Ureter (tissue), 1 donor: ENCODE measurements at places on chromosomes 11 and 22. TPM values are rescaled to one million over a fixed set of nuclear protein-coding genes. Genes with fewer than 3 reads are reported as not detected.

- no peak for DNase-seq
Measured at GRCh38 chr11:128776424-128777284, 82.8 kb downstream of the FLI1 start.

- DNase-seq: peak; percentile 26
Measured at GRCh38 chr11:130471731-130472433, 23.4 kb downstream of the ADAMTS15 start.

- no peak for DNase-seq
Measured at GRCh38 chr22:20138417-20138738, 6.8 kb downstream of the ZDHHC8 start.

DNA sequence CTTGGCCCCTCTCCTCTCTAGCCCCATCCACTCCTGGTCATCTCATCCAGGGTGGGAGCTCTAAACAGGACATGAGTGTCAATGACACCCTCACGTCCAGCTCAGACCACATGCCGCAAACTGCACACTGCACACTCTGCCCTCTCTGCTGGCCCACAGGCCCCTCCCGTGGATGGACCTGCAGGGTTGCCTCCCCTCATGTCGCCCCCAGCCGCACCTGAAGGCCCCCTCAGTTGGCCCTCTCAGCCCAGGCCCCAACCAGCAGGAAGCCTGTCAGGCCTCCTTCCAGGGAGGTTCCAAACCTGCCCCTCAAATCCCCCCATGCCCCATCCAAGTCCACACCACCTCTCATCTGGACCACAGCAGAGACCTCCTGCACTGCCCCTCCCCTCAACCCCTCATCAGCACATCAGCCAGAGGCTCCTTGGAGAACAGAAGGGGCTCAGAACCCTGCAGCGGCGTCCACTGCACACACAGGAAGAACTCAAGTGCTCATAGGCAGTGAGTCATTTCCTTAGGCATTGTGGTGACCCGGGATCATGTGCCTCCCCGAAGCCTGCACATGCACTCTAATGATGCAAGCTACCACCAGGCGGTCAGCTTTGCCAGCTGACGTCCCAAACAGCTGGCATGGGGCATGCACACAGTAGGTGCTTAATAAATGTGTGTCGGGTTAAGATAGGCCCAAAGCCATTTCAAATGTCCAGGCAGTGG lies 12.9 kb upstream of the CDKN1C start:
- DNase-seq: peak; percentile 78

- DNase-seq: no peak
Measured at GRCh38 chr11:106331176-106331575, 253.7 kb downstream of the AASDHPPT start.

The SCGB1D2 gene
- total RNA-seq: not detected

DNA sequence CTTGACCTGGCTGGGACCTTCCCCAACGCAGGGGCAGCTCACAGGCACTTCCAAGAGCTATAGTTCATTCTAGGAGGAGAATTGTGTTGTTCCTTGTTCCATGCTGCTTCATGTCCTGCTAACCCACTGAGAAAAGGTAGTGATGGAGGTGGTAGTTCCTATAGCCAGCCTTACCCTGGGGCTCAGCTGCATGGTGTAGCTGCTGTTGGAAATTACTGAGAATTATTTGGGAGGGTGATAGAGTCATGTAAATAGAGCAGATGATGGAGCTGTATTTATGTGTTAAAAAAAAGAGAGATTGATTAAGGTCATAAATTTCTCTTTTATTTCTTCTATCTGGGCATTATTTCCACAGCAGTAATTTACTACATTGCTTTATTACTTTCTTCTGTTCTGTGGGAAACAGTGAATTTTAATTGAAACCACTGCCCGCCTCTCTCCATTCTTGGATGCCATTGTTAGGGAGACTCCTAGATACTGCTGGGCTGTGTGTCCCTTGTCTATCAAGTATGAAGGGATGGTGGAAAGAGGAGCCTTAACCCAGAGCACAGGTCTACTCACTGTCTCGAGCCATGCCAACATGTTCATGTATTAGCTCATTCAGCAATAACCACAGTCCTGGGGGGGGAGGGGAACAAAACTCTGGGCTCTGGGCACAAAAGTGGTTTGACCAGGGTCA lies 309.2 kb downstream of the FAT3 start:
- DNase-seq: no peak

GRCh38 chr11:20933086-20933485 lies 263.7 kb downstream of the NELL1 start:
- no peak for DNase-seq

DNA sequence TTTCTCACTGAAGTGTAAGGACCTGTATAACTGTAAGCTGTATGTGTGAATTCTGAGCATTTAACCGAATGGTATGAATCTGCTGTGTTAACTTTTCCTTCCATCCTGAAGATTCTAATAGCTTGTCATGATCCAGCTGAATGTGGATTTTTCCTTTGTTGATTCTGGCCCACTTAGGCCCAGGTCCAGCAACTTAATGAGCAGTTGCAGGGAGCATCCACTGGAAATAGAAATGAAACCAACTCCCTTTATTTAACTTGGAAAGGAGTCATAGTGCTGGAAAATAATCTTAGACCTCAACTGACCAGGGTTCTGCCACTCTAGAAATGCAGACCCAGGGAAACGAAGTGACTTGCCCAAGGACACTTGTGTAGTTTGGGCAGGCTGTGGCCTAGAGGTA lies 142.3 kb upstream of the MTNR1B start:
- no peak for DNase-seq

The GGTLC2 gene
- not detected for total RNA-seq

GRCh38 chr11:18265949-18266348 lies at the start of gene SAA1:
TSS of gene SAA1 (plus strand) at chr11:18266264. CDS start at chr11:18266888, 624 bp downstream.
- DNase-seq: no peak

- DNase-seq: no peak
Measured at GRCh38 chr11:79080551-79080950, 360.3 kb downstream of the TENM4 start.

The RASGRP2 gene
- 23.3 TPM for total RNA-seq

The LARGE2 gene
- 18.0 TPM for total RNA-seq

- DNase-seq: no peak
Measured at GRCh38 chr22:50246242-50247175, 1.7 kb upstream of the TUBGCP6 start.

DNA sequence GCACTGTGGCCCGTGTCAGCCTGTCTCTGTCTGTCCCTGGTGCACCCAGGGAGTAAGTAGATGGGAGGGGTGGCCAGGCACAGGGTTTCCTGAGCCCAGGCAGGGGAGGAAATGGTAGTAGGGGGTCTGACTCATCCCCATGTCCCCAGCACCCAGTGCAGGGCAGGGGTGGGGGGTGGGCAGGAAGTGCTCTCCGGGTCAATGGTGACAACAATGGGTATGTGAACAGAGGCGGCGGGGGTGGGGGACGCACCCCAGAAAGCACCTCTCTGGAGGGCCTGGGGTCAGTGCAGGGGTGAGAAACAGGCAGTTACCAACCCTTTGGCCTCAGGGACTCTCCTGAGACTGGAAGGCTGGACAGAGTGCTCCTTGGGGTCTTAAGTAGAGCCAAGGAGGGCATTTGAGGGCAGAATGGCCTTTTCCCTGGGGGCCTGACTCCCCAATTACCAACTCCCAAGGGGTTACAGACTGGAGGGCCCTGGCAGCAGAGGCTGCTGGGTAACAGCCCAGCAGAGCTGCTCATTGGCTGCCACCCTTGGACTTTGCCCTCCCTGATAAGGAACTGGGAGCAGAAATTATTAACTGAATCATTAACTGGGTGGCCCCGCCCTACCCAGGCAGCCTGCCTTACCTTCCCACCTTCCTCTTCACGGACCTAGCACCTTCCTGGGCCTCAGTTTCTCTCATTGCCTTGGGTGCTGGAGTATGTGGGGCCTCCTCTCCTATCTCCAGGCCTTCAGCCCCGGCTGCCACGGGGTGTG lies 4.2 kb downstream of the MYRF start:
- no peak for DNase-seq

- no peak for DNase-seq
Measured at GRCh38 chr11:60924110-60924905, at the start of gene TMEM132A. TSS of gene TMEM132A (plus strand) at chr11:60924460. CDS start at chr11:60924634, 174 bp downstream.

- DNase-seq: no peak
Measured at GRCh38 chr22:42086051-42086450, 4.5 kb downstream of the NDUFA6 start.

DNA sequence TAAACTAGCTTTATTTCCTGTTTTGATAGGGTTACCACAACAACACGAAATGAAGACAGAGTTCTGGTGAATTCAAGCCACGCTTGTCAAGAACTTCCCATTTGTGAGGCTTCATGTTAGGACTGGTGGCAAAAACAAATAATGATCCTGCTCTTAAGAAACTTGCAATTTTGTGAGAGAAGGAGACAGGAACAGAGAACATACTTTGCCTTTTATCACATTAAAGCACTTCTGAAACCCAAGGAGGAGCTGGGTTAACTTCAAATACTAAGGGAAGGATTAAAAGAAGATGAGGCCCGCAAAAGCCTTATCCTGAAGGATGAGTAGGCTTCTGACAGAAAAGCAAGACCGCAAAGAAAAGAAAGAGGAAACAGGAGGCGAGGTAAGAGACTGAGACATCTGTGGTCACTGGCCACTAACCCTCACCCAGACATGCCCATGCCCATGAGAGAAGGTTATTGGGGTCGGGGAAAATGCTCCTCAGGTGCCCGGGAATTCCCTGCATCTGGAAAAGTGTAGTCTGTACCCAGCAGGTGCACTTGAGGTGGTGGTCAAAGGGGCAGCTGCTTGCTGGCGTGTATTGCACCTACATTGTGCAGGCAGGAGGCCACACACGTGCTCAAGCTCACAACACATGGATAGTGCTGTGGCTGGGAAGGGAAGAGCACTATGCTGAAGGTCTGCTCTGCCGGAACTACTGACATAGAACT lies 50.5 kb downstream of the MAPK1 start:
- DNase-seq: no peak

GRCh38 chr11:122181372-122181771 lies 65.4 kb upstream of the BLID start:
- no peak for DNase-seq

The SCGB1A1 gene
- not detected for total RNA-seq

DNA sequence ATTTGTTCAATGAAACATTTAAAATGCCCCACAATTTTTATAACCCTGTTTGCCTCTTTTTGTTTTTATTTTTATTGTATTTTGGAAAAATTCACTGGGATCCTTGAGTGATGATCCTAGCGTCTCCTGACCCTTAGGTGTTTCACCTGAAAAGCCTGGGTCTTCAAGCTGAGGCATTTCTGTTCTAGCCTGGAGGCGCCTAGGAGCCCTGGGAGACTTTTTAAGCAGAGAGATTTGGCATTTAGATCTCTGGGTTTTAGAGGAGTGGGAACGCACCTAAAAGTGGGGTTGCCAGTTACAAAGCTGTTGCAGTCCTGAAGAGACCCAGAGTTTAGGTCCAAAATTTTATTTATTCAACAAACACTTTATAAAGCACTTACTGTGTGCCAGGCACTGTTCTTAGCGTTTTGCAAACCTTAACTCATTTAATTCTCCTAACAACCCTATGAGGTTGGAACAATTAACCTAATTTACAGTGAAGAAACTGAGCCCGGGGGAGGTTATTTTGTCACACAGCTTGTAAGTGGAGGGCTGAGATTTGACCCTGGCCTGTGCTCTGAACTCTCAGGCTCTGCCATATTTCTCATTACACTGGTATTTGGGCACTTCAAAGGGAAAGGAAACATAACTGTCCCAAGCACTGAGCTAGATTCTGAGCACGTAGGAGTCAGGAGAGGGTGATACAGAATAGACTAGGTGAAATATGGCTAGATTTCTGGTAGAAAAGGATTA lies 834 bp upstream of the FADS1 start:
- no peak for DNase-seq

DNA sequence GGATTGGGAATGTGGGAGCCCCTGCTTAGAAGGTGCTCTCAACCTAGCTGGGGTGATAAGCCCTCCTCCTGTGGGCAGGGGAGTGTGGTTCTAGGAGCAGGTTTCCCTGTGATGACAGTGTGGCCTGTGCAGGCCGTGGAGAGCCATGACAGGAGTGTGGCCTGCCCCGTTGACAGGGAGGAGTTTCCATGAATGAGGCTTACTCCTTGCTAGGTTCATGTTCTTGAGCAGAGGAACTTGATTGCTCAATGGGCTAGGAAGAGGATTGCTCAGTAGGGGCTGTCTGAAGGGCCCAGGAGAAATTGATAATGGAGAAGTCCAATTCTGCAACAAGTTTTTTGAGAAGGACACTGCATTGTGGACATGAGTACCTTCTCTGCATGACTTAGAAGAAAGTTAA lies 92.0 kb downstream of the PPP6R3 start:
- DNase-seq: no peak

DNA sequence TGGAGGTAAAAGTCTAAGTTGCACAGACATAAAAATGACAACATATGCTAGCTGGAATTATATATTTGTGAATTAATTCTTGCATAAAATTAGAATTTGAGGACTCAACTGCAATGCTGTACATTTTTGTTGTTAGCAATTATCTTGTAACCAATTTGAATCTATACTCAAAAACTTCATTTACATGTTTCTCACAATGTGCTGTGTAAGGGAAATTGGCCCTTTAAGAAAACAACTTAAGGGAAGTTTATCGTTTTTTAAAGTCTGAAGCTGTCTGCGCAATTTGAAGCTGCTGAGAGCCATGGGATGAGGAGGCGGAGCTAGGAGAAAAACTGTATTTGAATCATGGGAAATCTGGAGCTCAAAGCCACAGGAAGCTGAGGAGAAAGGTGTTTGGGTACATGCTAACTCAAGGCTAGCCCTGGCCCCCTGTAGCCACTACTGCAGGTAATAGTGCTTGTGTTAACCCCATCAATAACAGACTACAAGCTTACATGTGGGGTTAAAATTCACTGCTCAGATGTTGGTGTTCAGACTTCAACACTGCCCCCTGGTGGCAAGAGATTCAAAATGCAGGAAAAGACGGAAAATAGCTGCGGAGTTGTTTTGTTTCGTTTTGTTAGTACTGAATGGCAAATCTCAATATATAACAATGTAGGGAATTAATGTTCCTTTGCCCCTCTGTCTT lies 126.1 kb downstream of the BRD1 start:
- DNase-seq: no peak

The VPREB1 gene
- total RNA-seq: not detected

DNA sequence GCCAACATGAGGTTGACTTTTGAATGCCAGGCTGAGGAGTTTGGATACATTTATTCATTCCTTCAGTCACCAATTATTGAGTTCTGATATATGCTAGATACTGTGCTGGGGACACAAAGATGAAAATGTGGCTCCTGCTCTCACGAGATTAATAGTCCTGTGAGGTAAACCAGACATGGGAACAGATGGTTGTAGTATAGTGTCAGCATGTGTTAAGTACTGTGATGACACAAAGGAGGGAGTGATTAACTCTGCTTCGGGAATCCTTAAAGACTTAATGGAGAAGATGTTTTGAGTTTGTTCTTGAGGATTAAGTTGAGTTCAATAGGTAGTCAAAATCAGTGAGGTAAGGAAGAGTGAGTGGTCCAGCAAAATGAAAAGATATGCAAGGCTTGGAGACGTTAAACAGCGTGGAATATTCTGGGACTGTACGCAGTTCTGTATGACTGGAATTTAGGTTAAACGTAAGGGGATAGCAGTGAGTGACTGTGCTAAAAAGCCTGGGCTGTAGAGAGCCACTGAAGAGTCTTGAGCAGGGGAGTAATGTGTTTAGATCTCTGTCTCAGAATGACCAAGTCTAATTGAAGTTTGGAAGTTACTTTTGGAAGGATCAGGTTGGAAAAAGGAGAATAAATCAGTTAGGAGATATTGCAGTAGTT lies 11.8 kb downstream of the RNF121 start:
- no peak for DNase-seq

The ENTHD1 gene
- not detected for total RNA-seq

The DDI1 gene
- total RNA-seq: not detected

- DNase-seq: no peak
Measured at GRCh38 chr11:125166764-125167291, 2.3 kb downstream of the PKNOX2 start.

- no peak for DNase-seq
Measured at GRCh38 chr11:121563900-121564822, 111.4 kb upstream of the SORL1-AS1 start.

GRCh38 chr22:48499456-48500425 lies 1327.9 kb downstream of the BRD1 start:
- no peak for DNase-seq
